Thymus (tissue), 14 donors: ENCODE measurements at places on chromosomes 5 and 9. TPM values are rescaled to one million over a fixed set of nuclear protein-coding genes. Genes with fewer than 3 reads are reported as not detected.

- no peak overlapping the region for H3K27ac ChIP-seq
- H3K27me3 ChIP-seq: no peaks in the 10 kb centered on the region
- H3K4me3 ChIP-seq: no peak overlapping the region
These were observed 54.2 kb downstream of the MAPKAP1 start for GRCh38 chr9:125652759-125653158.

Gene SLC6A3
- total RNA-seq: 0.33 TPM

Gene PCDHGB3
- total RNA-seq: 0.33 TPM

- H3K27ac ChIP-seq: no peak overlapping the region
- no peak overlapping the region for H3K4me3 ChIP-seq
- H3K4me1 ChIP-seq: no peaks in the 10 kb centered on the region
- no peak for DNase-seq
- no peaks in the 10 kb centered on the region for H3K36me3 ChIP-seq
These were observed 369.1 kb downstream of the NDUFS4 start for GRCh38 chr5:53929570-53929969.

Gene SLC27A6
- 4.7 TPM for total RNA-seq
